ENCODE measurements at places on chromosomes 4 and X.

GRCh38 chrX:51876441-51876840 lies 17.0 kb upstream of the MAGED1 start:
- DNase-seq: peak; percentile 66

DNA sequence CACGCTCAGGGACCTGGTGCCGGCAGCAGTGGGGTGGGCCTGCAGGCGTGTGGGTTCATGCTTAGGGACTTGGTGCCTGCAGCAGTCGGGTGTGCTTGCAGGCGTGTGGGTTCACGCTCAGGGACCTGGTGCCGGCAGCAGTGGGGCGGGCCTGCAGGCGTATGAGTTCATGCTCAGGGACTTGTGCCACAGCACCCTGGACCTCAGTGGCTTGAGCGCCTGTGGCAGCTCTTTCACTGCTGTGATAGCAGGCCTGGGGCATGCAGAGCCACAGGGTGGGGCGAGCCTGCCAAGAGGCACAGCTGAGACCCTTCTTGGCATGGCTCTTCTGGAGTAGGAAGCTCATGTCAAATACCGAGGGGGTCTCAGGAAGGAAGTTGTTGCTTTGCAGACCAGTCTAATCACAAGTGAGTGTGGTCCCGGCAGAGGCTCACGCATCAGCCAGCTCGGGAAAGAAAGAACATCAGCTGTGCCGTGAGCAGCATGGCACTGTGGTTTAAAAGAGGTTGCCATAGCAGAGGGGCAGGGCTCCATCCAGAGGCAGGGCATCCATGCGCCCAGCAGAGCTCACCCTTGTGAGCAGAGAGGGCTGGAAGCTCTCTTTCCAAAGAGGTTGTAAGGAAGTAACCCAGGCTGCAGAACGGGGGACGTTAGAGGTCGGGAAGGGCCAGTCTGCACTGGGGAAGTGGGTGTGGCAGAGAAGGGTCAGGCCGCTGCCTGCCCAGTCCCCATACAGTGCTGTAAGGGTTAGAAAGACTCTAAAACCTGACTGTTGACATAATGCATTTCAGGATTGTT lies 21.1 kb downstream of the PIGG start:
- no peak for DNase-seq

GRCh38 chr4:1975880-1976279 lies 32.9 kb downstream of the NELFA start:
- DNase-seq: no peak

DNA sequence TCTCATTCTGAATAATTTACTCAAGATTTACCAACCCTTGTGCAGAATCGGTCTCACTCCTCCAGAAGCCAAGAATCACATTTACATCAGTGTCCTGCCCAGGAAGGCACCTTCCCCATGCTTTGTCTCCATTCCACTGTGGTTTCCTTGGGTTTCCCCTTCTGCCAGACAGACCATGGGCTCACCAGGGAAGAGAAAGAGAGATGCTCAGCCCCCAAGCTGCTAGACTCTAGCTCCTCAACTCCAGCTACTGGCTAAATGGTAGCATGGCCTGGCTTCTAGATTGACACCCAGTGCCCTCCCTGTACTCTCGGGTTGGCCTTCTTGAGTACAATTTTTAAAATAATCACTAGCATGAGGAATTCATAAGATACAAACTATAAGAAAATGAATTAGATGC lies 12.9 kb downstream of the TLR10 start:
- no peak for DNase-seq

DNA sequence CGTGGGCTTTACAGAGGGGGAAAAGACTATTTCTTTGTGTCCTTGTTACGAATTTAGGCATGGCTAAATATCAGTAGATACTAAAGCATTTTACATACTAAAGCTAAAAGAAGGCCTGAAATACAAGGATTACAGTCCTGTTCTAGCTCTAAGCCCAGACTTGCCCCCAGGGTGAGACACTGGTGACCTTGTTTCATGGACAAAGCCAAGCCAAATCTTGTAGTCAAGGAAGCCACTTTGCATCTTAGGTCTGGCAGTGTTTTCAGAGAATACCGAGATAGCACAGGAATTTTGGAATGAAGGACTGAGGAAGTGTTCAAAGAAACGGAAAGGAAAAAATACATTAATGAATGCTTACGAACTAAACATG lies 733 bp upstream of the G3BP2 start:
- no peak for DNase-seq

GRCh38 chr4:12110627-12111026 lies 681.9 kb upstream of the HS3ST1 start:
- no peak for DNase-seq

GRCh38 chrX:41332005-41332404 lies 2.0 kb upstream of the DDX3X start:
- DNase-seq: no peak

DNA sequence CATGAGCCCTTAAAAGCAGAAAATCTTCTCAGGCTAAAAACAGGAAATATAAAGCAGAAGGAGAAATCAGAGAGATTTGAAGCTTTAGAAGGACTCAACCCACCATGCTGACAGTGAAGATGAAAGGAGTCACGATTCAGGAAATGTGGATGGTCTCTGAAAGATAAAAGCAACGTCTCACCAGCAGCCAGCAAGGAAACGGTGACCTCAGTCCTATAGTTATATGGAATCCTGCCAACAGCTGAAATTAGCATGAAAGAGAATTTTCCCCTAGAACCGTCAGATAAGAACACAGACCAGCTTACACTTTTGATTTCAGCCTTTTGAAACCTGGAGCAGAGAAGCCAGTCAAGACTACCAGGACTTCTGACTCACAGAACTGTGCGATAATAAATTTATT lies 715.7 kb upstream of the HTR2C start:
- no peak for DNase-seq

GRCh38 chrX:49230500-49231232 lies 2.5 kb downstream of the CACNA1F start:
- no peak for DNase-seq

DNA sequence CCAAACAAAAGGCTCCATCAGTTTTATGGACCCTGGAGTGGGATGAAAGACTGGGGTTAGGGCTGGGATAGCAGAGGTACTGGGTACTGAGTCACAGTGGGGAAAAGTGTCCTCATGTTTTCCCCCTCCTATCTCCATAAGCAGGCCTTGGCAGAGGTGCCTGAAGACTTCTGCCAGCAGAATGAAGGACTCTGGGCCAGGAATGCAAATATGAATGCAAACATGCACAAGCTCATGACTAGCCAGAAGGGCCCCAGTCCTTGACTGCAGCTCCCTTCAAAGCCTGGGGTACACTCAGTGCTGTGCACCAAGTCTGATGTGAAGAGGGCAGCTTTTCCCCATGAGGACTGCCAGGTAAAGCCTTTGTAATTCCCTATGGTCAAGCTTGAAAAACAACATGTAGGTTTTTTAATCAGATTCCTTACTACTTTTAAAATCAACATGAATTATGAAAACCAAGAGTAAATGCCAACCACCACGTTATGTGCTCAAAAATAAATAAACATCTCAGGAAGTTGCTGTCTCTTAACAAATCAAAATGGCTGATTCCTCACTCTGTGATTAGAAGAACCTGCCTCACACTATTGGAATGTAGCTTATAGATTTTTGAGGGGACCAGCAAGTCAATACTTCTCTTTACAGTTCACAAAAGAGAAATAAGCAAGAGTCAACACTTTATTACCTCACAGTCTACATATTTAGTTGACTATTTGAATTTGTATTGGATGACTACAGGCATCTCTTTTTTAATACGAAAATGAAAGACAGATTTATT lies 1512.0 kb downstream of the ARAP2 start:
- no peak for DNase-seq

GRCh38 chr4:70559924-70560323 lies 32.1 kb upstream of the AMBN start:
- peak; percentile 4 for DNase-seq

GRCh38 chr4:76250962-76251361 lies 559 bp upstream of the FAM47E start:
- DNase-seq: no peak

GRCh38 chrX:54178100-54178940 lies 4.7 kb downstream of the FAM120C start:
- peak; percentile 84 for DNase-seq

- DNase-seq: no peak
Measured at GRCh38 chrX:134935276-134935675, 55.5 kb upstream of the SMIM10 start.

GRCh38 chr4:174716986-174717770 lies 111.9 kb downstream of the GLRA3 start:
- no peak for DNase-seq

DNA sequence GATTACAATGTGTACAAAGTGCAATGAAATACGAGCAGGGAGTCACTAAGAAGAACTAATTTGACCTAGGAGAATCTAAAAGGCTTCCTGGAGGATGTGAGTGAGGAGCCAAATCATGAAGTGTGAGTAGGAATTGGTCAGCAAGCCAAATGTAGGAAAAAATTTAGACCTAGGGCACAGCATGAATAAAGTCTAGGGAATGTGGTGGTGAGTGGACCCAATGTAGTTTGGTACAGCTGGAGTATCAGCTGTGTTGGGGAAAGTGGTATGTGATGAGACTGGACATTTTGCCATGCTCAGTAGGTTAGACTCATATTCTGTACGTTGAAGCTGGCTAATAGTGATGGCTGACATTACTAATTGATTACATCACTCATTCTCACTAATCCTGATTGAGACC lies 191.0 kb downstream of the AFF2 start:
- DNase-seq: peak; percentile 31

DNA sequence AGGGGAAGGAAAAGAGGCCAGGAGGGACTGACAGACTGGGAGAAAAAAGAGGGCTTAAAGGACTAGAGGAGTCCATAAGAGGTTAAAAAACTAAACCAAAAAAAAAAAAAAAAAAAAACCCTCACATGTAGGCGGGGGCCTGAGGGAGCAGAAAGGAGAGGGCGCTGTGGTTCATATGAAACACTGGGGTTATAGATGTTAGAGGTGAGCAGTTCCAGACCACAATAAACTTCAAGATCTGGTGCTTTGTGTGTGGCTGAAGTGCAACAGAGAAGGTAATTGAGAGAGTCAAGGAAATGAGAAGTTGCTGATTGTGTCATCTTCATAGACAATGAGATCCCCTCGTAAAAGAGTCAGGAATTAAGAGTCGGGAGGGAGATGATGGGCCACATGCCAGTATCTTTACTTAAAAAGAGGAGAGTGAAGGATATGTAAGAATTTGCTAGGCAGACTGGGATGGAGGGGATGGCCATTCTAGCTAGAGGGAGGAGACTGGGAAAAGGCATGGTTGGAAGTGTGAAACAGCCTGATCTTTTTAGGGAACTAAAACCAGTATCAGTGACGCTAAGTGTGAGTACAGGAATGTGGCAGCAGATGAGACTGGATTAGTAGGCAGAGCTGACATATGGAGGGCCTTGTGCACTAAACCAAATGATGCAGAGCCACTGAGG lies 18.4 kb upstream of the OGT start:
- DNase-seq: no peak

DNA sequence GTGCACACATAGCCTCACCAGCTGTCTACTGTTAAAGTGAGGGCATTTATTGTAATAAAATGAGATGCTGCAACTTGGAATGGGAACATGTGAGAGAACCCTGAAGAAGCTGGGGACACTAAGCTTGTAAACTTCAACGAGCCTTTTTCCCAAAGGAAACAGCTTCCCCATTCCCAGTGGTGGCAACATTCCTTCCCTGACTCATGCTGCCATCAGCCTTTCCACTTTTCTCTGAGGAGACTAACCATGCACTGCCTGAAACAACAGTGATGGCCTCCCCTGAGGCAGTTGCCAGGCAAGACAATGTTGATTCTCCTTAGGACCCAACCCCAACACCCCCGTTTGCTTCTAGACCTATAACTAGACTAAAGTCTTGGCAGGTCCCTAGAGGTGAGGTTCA lies 928.3 kb downstream of the GLUD2 start:
- DNase-seq: no peak

DNA sequence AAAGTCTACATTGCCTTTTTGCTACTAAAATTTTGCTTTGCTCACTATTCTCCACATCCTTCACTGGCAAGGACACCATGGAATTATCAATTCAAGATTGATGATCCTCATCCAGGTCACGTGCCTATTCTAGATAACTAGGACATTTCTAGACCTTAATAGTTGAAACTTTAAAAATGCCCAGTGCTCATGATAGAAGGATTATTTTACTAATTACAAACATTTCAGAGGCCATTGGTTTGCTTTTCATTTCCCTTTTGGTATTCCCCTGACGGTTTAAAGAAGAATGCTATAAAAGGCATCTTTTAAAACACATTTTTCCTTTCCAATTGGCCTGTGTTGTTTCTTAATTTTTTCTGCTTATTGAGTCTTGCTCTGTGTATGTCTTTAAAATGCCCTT lies 249.4 kb downstream of the NDST4 start:
- DNase-seq: no peak

DNA sequence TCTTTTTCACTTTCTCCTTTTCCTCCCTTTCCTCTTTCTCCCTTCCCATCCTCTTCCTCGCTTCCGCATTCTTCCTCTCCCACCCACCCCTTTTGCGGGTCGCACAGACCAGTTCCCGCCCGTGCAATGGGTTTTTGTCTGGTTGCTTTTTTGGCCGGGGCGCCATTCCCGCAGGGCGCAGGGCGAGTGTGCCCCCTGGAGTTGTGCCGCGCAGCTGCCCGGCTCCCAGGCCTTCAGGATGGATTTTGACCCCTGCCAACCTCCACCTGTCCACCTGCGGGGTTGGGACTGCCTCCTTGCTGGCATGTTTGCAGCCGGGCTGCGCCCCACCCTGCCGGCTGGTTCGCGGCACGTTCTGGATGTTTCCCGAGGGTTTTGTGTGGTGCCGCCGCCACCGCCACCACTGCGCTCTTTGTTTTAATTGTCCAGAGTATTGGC lies 578 bp upstream of the SEL1L3 start:
- no peak for DNase-seq

DNA sequence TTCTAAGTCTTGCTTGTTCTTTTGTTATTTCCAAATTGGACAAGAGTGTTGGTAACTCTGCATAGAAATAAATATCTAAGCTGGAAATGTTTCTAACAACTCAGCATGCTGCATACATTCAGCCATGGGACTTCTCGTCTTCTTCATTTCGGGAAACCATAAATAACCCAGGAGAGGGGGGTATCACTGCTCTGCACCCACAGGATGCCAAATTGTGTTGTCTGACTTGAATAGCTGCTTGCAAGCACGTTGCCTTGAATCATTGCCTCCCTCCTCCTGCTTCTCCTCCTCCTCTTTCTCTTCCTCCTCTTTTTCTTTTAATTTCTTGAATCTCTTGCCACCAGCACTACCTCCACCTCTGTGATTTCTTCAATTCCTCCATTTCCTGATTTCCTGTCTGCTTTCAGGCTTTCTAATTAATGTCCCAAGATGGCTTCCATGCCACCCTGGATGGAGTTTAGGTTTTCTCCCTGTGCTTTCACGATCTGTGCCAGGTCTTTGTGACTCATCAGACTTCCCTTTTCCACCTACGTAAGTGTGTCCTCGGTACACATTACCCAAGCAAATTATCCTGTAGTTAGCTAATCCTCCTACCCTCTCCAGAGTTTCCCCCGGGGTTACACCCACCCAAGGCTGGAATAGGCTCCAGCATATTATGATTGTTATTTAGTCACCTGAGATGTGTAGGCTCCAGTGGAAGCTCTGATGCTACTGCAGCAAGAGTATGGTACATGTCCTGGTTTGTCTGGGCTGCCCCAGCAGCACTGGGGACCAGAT lies 122.6 kb upstream of the VCX3B start:
- DNase-seq: no peak

- DNase-seq: no peak
Measured at GRCh38 chrX:123731987-123732669, 724 bp downstream of the THOC2 start.

Data from fibroblast of upper back skin (primary cell).